ENCODE measurements at places on chromosomes 7 and 10.
A peak's percentile ranks its signal among the peaks of the same experiment; 100 is the strongest.

DNA sequence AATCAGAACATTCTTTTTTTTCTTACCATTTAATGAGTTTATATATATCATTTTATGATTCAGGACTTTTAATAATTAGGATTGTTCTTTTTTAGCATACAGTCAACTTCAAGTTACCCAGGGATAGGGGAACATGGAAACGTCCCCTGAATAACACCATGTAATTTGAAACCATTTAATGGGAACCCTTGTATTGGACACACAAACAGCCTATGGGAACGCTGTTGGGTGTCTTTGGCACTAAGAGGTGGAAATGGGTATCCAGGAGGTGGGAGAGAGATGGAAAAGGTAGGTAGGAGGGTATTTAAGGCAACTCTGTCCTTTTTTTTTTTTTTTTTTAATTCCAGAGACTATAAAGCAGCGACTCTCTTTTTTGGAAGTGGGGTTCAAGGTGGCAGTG, 2.6 kb downstream of the LUC7L2 start:
- DNase-seq: no peak

DNA sequence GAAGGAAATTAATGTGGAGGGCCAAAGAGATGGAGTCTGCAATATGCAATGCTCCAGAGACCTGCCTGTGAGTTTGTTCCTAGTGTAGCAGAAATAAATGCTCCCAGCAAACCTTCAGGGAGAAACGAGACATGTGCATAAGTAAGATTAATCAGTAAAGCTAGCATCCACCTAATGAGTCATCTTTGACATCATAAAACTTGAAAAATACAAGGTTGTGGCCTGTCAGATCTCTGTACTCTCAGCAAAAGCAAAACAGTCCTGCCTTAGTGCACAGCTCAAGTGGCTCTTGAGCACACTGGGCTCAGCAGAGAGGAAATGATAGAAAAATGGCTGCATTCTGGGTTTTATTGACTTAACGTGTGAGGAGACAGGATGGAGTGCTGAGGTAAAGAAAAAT, 32.5 kb upstream of the ERCC6 start:
- no peak for DNase-seq

- DNase-seq: no peak
These were observed 32.2 kb upstream of the GLI3 start for GRCh38 chr7:42269161-42269560.

- DNase-seq: no peak
These were observed 106.2 kb downstream of the SNX10 start for GRCh38 chr7:26397796-26398426.

- DNase-seq: no peak
These were observed 95.4 kb downstream of the PPP1R9A start for GRCh38 chr7:95002775-95003174.

DNA sequence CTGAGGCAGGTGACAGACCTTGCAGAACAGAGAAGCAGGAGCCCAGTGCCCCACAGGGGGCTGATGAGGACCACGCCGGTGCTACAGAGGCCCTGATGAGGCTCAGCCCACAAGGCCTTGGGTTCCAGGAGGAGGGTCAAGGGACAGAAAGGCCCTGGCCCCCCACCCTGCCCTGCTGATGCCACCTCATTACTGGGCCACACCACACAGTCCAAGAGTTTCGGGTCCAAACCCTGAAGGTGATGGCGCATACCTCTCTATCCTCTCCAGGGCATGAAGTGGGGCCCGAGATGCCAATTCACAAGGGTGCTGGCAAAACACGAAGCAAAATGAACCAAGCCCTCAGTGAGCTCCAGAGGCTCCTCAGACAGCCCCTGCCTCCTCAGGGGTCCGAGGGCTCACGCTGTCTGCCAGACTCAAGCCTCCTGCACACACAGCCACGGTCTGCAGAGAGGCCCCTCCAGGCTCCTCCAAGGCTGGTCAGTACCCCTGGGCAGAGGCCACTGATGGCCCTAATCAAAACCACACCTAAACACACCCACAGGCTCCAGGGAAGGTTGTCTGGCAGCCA, 32.3 kb downstream of the RASGEF1A start:
- DNase-seq: no peak

- DNase-seq: no peak
These were observed 55.9 kb downstream of the ZNF467 start for GRCh38 chr7:149717481-149717880.

DNA sequence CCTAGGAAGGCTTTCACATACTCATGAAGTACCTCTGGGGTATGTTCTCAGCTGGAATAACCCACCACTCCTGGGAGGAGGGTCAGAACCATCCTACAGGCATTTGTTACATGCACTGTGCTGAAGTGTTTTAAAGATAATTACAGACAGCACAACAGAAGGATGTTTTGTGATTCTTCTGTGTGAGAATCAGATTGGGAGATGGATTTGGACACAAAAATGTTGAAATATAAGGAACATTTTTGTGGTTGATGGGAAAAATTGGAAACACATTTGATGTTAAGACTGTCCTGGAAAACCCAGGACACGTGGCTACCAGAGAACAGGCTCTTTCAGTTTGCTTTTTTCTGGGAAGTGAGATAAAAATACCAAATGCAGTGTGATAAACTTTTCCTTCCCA, 61.4 kb downstream of the BICC1 start:
- no peak for DNase-seq

- peak; percentile 22 for DNase-seq
These were observed 42.6 kb downstream of the KIF20B start for GRCh38 chr10:89744026-89744425.

GRCh38 chr10:33507662-33508425, 173.4 kb upstream of the NRP1 start:
- no peak for DNase-seq
